Fibroblast of upper back skin (primary cell): ENCODE measurements at places on chromosomes 5 and 9.
A peak's percentile ranks its signal among the peaks of the same experiment; 100 is the strongest.

DNA sequence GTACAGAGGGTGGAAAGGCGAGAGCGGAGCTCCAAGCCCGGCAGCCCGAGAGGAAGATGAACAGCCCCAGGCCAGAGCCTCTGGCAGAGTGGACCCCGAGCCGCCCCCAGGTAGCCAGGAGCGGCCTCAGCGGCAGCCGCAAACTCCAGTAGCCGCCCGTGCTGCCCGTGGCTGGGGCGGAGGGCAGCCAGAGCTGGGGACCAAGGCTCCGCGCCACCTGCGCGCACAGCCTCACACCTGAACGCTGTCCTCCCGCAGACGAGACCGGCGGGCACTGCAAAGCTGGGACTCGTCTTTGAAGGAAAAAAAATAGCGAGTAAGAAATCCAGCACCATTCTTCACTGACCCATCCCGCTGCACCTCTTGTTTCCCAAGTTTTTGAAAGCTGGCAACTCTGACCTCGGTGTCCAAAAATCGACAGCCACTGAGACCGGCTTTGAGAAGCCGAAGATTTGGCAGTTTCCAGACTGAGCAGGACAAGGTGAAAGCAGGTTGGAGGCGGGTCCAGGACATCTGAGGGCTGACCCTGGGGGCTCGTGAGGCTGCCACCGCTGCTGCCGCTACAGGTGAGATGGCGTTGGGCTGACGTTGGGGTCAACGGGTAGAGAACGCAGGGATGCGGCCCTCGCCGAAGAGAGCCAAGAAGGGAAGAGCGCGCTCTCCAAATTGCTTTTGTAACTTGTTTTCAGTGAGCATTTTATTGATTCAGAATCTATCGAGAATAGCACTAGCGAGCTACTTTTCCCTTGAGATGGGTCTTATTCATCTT is at the start of gene PTGER4:
Gene PTGER4 (plus strand): TSS at position 3 of the 769 bp plus-strand sequence. CDS start 1,079 bp downstream, outside the sequence.
- DNase-seq = no peak

- DNase-seq = no peak
These were observed 597.7 kb downstream of the CCDC171 start for GRCh38 chr9:16150501-16150900.

- peak; percentile 97 for DNase-seq
These were observed 73.8 kb upstream of the IL17B start for GRCh38 chr5:149452665-149453617.

- DNase-seq = no peak
These were observed 1015.1 kb downstream of the TLE4 start for GRCh38 chr9:80586786-80587330.

DNA sequence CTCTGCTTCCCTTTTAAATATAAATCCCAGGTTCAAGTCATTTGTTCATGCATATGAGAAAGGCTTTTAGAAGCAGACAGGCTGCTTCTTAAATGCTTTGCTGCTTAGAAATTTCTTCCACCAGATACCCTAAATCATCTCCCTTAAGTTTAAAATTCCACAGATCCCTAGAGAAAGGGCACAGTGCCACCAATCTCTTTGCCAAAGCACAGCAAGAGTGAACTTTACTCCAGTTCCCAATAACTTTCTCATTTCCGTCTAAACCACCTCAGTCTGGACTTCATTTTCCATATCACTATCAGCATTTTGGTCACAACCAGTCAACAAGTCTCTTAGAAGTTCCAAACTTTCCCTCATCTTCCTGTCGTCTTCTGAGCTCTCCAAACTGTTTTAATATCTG is 679.8 kb upstream of the FTMT start:
- DNase-seq = peak; percentile 3

GRCh38 chr5:94385767-94386166 is 232.6 kb downstream of the KIAA0825 start:
- DNase-seq = no peak

GRCh38 chr5:129019401-129019908 is 54.2 kb downstream of the SLC27A6 start:
- DNase-seq = no peak

- no peak for DNase-seq
These were observed 42.1 kb upstream of the RAPGEF6 start for GRCh38 chr5:131677115-131677514.

- peak; percentile 53 for DNase-seq
These were observed 152.2 kb downstream of the ARHGAP26 start for GRCh38 chr5:142922223-142922952.

DNA sequence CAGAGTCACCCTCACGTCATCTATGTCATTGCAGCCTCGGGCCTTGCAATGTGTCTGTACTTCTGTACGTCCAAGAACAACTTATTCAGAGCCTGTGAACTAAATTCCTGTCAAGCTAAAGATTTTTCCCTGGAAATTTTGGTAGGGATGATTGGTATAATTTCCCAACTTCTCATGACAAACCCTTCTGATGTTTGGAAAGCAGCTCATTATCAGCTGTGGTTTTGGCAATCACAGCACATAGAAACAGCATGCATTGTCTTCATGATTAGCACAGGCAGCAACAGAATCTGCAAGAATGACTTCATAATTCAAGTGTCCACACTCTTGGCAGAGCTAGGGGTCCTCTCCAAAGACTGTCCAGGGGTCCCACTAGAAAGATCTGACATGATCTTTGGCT is 49.5 kb downstream of the APBA1 start:
- DNase-seq = peak; percentile 41

DNA sequence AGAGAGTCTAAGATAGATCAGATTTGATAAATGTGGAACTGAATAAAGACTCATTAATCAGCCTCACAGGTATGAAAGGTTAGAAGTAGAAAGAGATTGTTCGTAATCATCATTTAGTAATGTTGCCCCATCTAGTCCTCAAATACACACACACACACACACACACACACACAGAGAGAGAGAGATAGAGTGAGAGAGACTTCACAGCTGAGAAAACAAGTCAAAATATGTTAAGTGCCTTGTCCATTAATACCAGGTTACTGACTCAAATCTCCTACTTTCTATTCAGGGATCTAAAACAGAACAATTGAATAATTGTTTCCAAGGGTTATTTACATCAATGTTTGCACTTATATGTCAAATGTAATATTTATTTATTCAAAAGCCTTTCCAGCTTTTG is 284.6 kb downstream of the MRPS30 start:
- DNase-seq = no peak

- no peak for DNase-seq
These were observed 334.0 kb downstream of the ASTN2 start for GRCh38 chr9:117080765-117081390.

GRCh38 chr5:107937651-107938355 is 267.1 kb upstream of the EFNA5 start:
- DNase-seq = no peak

DNA sequence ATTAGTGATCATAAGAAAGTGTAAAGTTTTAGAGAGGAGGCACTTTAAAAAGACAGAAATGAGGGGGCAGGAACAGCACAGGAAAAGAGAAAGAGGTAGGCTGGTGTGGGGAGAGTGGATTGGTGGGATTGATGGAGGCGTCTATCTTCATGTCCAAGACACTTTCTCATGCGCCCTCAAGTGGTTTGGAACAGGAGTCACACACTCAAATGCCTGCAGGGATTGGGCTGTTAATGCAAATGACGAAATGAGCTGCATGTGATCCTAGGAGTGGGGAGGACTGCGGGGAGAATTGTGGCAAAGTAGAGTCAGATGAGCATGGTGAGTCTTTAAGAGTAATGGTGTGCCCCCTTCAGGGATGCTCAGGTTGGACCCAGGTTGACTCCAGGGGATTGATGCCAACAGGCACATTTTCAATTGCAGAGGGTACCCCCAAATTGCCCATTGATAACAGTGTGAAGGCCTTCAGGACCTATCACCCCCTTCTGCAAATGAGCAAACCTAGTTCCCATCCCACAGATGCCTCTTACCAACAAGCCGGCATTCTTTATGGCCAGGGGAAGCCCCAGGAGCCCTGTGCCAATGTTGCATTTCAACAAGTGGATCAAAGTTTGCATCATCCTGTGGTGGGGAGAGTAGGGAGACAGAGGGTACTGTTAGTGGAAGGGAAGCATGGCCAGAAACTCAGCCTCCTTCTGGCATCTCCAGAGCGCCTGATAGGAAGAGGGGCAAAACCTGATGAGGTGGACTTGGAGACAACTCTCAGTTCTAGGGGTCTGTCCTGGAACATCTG is 5.3 kb downstream of the SLC36A3 start:
- peak; percentile 47 for DNase-seq

GRCh38 chr9:110744715-110745384 is 76.3 kb downstream of the MUSK start:
- DNase-seq = peak; percentile 98

DNA sequence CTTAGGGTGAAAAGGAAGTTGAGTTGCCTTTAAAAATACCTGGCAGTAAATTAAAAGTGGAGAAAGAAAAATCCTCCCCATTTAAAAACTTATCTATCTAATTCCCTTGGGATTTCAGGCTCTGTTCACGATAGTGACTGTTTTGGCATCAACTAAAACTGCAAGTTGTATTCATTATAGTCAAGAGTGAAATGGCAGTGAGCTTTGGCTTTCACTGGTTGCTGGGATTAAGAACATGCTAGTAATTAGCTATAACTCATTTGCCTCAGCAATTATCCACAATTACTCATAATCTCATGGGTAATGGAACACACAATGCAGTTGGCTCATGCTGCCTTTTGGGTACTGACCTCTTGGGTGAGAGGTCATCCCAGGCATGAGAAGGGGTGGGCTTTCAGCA is 250.1 kb downstream of the GAS1 start:
- DNase-seq = no peak

DNA sequence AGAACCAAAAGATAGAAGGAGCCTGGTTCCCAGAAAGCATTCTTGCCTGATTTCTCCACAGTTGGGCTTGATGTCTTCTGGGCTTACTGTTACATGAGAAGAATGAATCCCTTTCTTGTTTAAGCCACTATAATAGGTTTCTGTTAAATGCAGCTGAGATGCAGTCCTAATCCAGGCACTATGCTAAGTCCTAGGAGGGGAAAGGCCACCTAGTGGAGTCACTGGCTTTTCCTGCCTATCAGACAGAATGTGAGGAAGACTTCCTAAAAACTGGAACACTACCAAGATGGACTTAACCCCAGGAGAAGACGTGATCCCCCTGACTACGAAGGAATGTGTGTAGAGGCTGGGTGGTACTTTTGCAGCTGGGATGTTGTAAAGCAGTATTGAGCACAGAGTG is 34.3 kb upstream of the FSD1L start:
- peak; percentile 53 for DNase-seq

DNA sequence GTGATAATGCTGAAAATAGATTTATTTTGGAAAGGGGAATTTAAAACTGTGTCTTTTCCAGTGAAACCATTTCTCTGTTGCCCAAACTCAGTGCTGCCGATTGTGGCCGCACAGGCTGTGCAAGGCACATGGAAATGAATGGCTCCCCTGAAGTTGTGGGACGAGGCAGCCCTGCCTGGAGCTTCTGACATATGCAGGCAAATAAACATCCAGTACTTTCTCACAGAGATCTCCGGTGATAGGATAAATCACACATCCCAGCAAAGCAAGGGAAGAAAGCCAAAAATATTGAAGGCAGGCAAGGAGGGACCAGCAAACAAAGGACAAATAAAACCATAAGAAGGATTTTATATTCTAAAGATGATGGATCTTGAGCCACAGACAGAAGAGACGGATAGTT is 464.5 kb downstream of the MTRR start:
- no peak for DNase-seq

GRCh38 chr9:88477300-88477751 is 57.7 kb upstream of the NXNL2 start:
- DNase-seq = peak; percentile 99

DNA sequence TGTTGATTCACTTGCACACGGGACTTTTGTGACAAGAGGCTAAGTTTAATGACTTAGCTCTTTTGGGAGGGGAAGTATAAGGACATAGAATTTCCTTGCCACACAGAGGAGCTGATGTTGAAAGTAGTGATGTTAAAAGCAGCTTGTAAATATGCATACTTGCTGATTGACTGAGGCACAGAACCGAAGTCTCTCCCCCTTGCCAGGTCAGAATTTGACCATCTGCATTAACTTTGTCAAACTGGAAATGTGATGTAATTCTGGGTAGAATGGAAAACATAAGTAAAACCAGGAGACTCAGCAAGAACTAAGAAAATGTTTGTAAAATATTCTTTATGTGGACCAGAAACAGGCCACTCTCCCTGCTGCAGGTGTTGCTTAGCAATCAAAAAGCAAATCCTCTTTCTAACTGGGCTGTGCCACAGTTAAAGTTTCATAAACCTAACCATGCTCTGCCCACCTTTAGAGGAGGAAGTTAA is 284.2 kb downstream of the NR3C1 start:
- peak; percentile 16 for DNase-seq

DNA sequence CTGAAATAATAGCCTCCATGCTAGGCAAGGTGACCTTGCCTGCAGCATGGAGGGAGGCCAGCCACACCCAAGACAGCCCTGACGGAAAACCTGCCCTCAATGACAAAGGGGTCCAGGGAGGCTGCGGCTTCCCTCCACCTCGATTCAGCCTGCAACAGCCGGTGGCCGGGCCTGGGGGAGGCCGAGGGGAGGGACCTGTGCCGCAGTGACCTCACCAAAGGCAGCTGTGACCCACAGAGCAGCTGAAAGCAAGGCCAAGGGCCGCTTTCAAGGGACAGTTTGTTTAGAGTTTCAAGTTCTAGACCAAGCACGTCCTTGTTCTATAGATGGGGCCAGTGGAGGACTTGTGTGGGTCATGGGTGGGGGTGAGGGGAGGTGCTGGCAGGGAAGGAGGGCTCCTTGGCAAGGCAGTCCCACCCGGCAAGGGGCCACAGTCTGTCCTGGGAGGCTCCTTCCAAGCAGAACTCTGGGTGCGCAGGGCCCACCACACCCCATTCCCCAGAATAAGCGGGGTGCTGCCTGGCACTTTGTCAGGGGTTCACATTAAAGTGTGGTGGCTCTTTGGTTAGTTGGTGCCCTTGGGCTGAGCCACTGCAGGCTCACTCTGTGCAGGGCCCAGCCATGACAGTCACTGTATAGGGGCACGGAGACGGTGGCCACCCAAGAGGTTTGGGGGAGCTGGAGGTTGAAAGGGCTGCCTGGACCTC is 226.5 kb downstream of the FANCC start:
- DNase-seq = no peak

DNA sequence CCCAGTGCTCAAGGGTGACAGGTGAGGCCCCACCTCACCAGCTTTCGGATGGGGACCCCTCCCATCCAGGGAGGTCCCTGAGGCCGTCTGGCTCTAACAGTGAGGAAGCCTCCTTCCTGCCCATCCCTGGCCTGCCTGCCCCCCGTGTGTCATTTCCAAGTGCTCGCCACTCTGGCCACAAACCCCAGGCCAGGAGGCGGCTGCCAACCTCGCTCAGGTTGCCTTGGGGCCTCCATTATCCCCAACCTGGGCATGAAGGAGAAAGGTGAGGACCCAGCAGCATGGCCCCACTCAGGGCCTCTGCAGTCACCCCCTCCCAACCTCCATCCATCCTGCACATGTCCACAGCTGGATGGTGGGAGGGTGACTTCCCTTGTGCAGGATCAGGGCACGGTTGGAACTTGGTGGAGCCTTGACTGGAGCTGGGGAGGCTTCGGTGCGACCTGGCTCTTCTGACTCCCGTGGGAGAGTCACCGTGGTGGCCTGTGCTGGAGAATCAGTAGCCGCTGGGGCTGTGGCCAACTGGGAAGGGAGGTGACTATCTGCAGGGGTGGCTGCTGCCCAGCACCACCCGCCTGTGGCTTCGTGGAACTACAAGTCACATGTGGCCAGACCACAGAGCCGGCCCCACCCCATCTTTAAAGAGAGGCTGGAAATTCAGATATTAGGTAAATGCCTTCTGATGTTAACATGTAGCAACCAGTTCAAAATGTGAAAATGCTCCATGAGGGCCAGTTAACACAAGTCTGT is 37.5 kb upstream of the GFPT2 start:
- no peak for DNase-seq

GRCh38 chr9:134128727-134129679 is 6.9 kb upstream of the WDR5 start:
- peak; percentile 28 for DNase-seq

GRCh38 chr5:159094745-159095144 is 5.0 kb downstream of the EBF1 start:
- DNase-seq = peak; percentile 94
